Activated CD8-positive, alpha-beta memory T cell treated with anti-CD3 and anti-CD28 coated beads, Interleukin-2, amount 50 U/mL, for 4 hours (primary cell): ENCODE measurements at places on chromosomes 11 and 22.

GRCh38 chr11:78688460-78688859 is 113.8 kb upstream of the NARS2 start:
- DNase-seq = no peak

DNA sequence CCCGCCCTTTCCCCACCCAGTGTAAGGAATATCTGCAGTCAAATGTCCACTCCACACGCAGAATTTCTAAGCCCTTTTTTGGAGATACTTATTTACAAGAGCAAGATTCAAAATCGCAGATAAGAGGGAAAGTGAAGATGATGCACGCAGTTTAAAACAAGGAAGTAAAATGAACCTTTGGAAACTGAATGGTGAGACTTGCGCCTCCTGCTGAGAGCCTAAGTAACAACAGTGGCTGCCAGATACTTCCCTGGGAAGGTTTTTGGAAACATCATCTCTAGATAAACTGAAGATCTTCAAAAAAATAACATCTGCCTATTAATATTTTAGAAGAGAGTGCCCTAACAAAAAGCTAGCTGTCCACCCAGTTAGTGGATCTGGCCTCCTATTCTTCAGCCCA is 963.1 kb upstream of the FAT3 start:
- DNase-seq = no peak

DNA sequence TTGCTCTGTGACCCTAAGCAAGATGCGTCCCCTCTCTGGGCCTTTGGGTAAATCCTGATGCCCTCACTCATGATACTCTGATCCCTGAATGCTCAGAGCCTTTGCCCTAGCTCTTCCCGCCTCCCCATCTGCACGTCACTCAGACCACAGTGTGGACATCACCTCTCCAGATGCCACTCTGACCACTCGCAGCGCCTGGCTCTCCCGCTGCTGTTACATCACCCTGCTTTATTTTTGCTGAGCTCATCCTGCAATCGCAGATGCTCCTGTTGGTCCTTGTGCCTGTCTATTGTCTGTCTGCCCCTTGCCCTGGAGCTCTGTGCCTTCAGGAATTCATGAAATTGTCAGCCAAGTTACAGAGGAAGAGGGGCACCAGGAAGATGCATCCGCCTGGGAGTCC is 5.5 kb downstream of the OSM start:
- no peak for DNase-seq

DNA sequence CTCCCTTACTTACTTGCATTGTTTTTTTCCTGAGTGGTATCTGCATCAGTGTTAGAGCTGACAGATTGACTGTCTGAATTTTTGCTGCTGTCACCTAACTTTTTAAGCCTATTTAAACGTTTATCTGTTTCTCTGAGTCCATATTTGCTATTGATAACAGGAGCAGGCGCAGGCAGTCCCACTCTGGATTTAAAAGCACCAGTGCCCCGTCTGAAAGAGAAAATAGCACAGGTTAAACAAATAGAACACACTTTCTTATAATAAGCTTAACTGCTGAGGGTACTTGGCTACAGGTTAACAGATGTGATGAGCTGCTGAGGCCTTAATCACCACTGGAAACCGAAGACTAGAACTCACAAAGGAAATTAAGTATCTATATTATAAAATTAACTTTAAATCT is 45.8 kb upstream of the CHKA start:
- DNase-seq = no peak

DNA sequence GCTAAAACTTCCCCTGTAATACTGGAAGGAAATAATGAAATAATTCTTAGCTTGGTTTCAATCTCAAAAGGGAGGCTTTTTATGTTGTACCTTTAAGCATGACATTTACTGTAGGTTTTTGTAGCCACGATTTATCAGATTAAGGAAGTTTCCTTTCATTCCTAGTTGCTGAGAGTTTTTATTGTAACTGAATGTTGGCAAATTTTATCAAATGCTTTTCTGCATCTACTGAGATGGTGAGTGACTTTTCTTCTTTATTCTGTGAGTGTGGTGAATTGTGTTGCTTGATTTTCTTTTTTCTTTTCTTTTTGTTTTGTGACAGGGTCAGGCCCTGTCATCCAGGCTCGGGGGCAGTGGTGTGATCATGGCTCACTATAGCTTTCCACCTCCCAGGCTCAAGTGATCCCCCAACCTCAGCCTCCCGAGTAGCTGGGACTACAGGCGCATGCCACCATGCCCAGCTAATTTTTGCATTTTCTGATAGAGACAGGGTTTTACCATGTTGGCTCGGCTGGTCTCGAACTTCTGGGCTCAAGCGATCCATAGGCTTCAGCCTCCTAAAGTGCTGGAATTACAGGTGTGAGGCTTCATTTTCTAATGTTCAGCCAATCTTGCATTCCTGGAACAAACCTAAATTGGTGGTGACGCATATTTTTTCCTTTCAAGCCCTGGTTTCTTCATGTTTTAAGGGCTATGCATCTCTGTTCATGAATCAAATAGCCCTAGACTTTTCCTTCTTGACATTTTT is 26.2 kb downstream of the SUSD2 start:
- DNase-seq = no peak

- no peak for DNase-seq
Measured at GRCh38 chr11:25597696-25598095, 734.2 kb upstream of the ANO3 start.

DNA sequence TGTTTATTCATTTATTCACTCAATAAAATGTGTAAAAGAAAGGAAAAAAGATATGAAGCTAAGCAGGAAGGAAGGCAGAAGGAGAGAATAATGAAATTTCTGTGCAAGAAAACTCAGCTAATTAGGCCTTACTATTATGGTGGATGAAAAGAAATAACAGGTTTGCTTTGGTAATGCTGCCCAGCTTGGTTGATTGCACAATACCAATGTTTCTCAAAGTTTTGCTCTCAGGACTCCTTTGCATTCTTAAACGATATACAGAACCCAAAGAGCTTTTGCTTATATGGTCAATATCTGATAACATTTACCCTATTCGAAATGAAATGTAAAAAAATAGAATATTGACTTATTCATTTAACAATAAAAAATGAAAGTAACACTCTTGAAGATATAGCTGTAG is 7.3 kb upstream of the CTSC start:
- no peak for DNase-seq

- peak; percentile 52 for DNase-seq
Measured at GRCh38 chr22:38755155-38755910, 465 bp downstream of the SUN2 start.

GRCh38 chr22:22818861-22819855 is 68.5 kb upstream of the IGLL5 start:
- DNase-seq = no peak

- DNase-seq = no peak
Measured at GRCh38 chr11:102853956-102854355, 10.5 kb upstream of the MMP3 start.

DNA sequence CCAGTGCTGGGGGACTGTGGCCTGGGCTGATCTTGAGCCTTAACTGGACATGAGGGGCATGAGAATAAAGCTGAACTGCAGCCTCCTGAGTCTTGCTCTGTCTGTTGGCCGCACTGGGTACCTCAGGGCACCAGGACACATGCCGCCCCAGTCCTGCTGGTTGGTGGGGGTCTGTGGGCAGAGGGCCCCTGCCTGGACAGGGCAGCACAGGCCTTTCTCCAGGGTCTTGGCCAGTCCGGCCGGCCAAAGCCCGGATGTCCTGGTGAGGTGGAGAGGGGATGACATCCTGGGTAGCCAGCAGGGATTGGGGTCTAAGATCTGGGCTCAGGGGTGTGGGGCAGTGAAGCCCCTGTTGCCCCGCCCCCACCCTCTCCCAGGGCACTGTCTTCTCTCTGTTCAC is 1.5 kb upstream of the RPS6KA4 start:
- no peak for DNase-seq

GRCh38 chr11:16326679-16327297 is 29.6 kb downstream of the SOX6 start:
- no peak for DNase-seq

DNA sequence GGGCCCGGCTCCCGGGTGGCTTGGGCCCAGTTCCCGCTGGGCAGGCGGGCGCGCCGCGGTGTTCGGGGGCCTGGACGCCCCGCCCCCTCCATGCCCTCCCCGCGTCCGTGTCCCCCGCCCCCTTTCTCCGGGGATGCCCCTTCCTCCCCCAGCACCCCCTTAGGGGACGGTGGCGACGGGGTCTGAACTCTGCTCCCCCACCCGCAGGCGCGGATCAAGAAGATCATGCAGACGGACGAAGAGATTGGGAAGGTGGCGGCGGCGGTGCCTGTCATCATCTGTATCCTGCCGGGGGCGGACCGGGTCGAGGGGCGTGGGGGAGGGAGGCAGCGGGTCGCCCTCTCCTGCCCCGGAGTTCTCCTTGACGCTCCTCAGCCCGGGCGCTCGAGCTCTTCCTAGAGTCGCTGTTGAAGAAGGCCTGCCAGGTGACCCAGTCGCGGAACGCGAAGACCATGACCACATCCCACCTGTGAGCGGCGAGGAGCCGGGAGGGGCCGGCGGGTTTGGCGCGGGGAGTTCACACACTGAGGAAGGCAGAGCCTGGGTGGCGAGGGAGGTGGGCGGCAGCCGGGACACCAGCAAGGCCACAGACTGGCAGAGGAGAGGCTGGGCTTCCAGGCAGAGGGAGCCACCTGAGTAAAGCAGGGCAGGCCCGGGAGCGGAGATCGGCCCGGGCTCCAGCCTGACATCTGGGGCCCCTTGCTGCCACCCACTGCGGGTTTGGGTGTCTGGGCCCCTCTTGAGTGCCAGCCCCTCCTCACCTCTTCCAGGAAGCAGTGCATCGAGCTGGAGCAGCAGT is 546 bp downstream of the DRAP1 start:
- peak; percentile 65 for DNase-seq

- no peak for DNase-seq
Measured at GRCh38 chr11:27487706-27488105, 15.1 kb upstream of the LGR4 start.

GRCh38 chr11:2708757-2709281 is 9.0 kb upstream of the KCNQ1OT1 start:
- no peak for DNase-seq

DNA sequence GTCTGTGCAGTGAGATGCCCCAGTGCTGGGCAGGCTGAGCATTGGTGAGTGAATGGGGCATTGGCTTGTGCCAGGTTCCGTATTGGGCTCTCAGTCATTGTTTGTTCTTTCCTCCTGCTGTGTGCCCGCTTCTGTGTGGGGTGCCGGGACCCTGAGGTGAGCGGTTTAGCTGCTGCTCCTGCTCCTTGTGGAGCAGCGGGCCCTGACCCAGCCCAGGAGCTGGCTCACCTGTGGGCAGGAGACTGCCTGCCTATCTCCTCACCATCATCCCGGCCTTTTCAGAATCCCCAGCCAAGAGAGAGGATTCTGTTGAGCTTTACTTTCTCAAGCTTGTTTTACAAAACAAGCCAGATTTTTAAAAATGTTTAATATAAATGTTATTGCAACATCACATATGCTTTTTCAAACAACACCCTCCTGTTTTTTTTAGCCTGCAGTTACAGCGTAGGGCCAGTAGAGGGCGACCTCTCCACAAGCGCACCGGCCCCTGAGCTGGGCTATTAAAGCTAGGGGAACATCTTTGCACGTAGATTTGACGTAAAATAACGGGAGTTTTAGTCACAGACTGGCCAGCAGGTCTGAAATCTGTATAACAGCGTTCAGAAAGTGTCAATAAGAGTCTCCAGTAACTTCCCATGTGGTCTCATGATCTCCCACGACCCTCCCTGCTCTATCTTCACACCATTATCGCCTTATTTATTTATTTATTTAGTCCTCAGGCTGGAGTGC is 25.1 kb upstream of the RELT start:
- DNase-seq = peak; percentile 42

DNA sequence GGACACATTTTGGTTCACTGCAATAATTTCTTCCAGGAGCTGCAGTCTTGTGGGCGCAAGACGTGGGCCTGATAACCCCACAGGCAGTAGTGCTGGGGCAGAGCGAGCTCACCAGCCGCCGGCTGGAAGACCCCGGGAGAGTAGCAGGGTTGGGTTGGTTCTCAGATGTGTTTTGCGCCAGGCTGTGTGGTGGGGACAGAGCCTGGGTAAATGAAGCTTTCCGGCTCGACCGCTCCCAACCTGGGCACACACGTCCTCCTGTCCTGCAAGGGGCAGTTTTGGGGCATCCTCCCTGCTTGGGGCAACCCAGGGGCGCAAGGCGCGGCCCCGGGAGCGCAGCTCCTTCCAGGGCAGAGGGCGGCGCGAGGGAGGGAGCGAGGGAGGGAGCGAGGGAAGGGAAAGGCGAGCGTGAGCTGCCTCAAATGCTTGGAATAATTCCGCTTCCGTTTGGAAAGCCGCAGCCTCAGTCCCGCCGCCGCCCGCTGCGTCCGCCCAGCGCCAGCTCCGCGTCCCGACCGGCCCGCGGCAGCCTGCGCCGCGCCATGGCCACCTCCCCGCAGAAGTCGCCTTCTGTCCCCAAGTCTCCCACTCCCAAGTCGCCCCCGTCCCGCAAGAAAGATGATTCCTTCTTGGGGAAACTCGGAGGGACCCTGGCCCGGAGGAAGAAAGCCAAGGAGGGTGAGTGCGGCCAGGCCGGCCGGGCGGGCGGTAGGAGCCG is at the start of gene PARVA:
PARVA (plus strand) TSS at position 466 of the 718 bp plus-strand sequence; CDS start at position 543, 77 bp downstream.
- no peak for DNase-seq

- DNase-seq = no peak
Measured at GRCh38 chr11:119520400-119520799, 97.4 kb upstream of the THY1 start.

GRCh38 chr11:73260127-73260457 is 12.0 kb upstream of the P2RY6 start:
- DNase-seq = no peak

- DNase-seq = no peak
Measured at GRCh38 chr11:17405232-17406005, 17.0 kb upstream of the KCNJ11 start.

DNA sequence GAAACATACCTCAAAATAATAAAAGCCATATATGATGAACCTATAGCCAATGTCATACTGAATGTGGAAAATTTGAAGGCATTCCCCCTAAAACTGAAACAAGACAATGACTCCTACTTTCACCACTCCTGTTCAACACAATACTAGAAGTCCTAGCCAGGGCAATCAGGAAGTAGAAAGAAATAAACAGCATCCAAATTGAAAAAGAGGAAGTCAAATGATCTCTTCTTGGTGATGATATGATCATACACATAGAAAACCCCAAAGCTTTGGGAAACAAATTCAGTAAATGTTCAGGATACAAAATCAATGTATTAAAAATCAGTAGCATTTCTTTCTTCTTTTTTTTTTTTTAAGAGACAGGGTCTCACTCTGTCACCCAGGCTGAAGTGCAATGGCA is 109.9 kb downstream of the DLG2 start:
- no peak for DNase-seq
